ENCODE measurements at places on chromosomes 7 and 10.

DNA sequence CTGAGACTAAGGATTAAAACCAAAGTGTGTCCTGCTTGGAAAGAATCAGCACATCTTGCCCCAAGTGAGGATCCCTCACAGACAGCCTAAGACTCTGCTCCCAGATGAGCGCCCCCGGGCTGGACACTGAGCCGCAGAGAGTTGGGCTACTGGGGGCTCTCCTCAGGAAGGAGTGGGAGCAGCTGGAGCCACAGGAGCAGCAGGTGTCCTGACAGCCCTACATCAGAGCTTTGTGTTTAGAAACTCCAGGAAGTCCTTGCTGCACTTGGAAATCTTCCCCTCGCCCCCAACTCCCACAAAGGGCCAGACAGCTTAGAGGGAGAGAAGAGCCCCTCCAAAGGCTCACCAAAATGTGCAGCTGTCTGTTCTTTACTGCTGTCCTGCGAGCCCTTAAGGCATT lies 172.2 kb downstream of the HERPUD2 start:
- DNase-seq = no peak

GRCh38 chr7:94632338-94633013 lies 23.5 kb downstream of the SGCE start:
- no peak for DNase-seq

GRCh38 chr10:31804352-31804810 lies 124.2 kb downstream of the ARHGAP12 start:
- no peak for DNase-seq

- no peak for DNase-seq
Observed at GRCh38 chr7:132508724-132509353, 67.4 kb downstream of the PLXNA4 start.

DNA sequence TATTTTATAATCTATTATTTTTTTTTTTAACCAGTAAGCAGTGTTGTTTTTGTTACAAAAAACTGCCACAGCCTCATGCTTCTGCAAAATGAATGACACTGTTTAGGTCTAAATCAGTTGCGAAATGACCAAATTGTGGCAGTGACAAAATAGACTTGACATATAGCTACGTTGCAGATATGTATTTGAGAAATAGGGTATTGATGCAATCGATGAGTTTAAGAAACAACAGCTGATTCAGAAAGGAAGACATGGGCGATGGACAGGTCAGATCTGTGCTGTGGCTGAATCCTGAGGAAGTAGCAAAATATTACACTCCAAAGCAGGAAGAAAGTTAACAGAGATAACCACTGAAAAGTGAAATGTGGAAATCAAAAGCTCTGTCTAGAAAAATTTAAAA lies 89.0 kb upstream of the STEAP4 start:
- DNase-seq = peak; percentile 89

GRCh38 chr10:17685233-17685840 lies 41.4 kb downstream of the STAM start:
- no peak for DNase-seq

DNA sequence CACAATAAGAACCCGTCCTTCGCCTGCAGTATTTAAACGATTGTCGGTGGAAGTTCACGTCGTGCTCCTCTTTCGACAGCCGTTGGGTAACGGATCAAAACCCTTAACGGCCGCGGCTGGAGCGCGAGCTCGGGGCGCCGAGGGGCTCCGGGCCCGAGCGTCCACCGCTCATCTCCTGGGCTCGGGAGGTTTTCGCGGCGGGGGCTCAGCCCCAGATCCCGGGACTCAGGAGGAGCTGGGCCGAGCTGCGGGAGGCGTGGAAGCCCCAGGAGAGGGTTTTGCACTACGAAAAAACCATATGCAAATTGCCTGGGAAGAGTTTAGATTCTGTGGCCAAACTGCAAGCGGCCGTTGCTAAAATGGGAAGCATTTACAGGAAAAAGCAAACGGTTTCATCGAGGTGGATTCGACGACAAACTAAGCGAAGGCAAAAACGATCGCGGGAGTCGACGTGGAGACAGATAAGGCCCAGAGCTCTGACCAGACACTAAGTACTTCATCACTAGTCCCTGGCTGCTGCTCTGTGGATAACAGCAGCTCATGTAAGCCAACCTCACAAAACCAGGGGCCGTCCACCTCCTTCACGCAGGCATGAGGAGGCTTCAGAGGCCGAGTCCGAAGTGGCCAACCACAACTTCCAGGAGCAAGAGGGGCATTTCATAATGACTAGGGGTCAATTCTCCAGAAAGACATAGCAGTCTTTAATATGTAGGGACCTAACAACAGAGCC lies 129.7 kb downstream of the MARCHF5 start:
- peak; percentile 3 for DNase-seq

GRCh38 chr10:121710207-121710606 lies 112.0 kb upstream of the FGFR2 start:
- DNase-seq = peak; percentile 2

DNA sequence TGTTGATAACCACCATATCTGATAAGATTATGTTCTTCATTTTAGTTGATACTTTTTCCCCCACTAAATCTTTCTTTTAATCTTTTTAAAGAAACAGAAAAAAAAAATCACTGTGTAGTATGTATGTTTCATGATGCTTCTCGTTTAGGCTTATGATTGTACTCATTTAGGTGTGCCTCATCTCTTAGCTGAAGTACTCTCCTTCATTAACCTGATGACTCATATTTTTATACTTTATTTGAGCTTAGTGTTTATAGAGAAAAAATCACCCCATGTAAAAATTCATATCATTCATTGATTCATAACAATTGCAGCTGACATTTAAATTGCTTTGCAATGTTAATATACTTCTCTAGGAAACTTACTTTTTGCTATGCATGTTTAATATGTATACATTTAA lies 158.9 kb downstream of the MLLT10 start:
- no peak for DNase-seq

DNA sequence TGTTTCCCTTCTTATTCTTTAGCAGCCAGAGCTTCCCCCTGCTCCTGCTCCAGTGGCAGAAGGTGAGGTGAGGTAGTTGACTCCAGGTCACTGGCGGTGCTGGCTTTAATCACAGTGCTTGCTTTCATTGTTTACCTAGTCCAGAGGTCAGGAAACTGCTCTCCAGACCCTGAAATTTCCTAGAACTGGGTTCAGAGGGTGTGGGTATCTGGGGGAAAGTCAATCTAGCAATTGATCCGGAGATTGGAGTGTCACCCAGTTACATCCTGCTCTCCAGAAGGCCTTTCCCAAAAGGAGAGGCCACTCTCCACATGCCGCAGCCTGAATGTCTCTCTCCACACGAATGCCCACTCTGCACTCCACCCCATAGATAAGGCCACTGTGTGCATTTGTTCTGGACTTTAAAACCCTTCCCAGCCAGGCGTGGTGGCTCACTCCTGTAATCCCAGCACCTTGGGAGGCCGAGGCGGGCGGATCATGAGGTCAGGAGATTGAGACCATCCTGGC lies 2.1 kb upstream of the MBL2 start:
- DNase-seq = no peak

DNA sequence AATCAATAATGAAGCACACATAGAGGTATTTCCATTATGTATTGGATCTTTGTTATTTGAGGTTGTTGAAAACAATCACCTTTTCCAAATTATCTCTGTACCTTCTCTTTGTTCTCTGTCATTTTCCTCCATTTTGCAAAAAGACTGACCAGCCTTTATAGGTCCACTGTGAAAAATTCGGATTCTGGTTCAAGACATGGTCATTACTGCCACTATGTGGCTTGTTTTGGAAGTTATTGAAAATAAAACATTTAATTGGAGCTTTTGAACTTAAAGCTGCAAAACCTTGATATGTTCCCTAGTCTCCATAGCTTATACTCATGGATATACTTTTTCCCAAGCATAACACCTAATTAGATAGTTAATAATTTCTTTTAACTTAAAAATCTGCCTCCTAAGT lies 1094.4 kb downstream of the NRG3 start:
- DNase-seq = no peak

DNA sequence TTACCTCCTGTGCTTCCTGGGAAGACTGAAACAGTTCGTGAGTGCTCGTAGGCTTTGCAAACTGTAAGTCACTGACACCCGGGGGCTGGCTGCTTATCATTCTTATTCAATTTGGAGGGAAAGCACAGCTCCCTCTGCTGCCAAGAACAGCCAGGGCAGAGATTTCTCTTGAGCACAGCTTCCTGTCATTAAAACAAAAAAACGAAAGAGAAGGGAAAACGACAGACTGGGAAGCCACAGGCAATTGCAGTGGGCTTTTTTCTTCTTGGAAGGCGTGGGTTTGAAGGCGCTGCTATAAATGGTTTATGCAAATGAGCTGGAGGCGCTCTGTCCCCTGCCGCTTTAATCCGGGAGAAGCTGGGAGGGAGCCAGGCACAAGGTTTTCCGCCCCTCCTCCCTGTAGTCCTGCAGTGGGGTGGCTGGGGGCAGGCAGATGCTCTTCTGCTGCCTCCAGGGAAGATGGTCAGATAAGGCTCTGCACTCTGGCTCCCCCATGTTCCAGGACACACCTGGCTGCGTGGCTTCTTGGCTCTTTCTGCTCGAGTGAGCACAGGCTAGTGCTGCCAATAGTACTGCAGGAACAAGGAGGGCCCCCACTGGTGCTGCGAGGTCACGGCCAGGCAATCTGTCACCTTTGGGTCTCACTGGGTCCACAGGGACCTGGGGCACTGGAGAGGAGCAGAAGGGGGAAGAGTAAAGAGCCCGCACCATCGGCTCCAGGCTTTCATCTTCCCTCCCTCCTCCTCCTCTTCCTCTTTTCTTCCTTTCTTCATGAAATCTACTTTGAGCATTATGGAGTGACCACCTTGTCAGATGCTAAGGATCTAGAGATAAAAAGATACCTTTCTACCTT lies 49.5 kb downstream of the NEURL1 start:
- no peak for DNase-seq

DNA sequence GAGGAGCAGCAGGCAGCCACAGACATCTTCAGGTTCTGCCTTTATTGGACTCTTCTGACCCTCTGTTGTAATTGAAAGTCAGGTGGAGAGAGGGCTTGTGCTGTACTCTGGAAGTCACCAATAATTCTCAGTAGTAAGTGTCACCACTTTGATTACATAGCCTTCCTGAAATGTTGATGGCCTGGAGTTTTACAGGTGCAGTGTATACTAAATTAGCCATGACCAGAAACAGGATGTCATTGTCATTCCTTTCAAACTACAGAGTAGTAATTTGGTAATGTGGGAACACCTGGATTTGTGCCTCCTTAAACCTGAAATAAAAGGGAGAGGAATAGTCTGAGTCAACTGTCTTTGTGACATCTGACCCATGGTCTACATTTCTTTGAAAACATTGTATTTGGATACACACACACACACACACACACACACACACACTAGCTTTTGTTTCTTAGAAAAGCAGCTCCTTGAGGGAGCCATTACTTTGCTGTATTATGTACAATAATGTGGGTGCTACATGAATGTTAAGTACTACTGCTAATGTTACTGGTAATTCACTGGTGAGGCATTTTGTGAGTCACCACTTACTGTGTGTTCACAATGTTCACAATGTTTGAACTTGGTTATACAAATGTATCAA lies 19.6 kb downstream of the ARL4A start:
- DNase-seq = no peak

DNA sequence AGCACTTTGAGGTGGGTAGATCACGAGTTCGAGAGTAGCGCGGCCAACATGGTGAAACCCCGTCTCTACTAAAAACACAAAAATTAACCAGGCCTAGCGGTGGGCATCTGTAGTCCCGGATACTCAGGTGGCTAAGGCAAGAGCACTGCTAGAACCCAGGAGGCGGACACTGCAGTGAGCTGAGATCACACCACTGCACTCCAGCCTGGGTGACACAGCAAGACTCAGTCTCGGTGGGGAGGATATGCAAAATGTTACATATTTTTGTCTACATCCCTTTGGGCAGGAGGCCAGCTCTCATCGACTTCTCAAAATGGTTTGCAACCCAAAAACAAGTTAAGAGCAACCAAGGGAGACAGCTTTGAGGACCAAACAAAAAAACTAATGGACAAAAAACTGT lies 8.2 kb downstream of the ATE1 start:
- DNase-seq = no peak

DNA sequence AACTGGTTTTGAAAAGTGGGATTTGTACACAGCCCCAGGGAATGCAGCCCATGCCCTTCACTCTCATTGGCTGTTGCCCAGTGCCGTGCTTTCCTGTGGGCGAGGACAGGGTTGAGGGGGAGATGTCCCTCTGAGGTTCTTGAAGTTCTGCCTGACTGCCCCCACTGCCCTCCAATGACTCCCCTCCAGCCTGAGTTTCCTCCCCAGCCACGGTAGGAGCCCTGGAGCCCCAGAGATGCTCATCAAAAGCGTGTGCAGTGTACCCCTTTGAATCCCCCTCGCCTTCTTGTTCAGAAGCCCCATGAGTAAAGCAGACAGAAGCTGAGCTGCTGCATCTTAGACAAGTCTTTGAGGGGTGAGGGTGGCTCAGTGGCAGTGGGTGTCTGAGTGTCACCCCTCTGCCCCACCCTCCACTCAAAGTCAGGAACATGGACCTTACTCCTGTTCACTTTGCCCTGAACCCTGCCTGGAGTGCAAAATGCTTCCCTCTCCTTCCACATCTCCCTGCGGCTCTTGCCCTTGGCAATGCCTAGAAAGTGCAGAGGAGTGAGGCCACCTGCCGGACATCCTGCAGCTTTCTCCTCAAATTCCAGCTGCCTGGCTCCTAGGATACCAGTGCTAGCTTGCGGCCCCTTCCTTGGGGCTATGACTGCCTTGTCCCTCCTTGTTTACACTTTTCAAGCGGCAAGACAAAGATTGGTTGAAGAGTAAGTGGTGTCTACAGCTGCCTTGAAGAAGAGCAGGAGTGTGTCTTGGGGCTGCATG lies 19.9 kb downstream of the FAM241B start:
- DNase-seq = no peak

DNA sequence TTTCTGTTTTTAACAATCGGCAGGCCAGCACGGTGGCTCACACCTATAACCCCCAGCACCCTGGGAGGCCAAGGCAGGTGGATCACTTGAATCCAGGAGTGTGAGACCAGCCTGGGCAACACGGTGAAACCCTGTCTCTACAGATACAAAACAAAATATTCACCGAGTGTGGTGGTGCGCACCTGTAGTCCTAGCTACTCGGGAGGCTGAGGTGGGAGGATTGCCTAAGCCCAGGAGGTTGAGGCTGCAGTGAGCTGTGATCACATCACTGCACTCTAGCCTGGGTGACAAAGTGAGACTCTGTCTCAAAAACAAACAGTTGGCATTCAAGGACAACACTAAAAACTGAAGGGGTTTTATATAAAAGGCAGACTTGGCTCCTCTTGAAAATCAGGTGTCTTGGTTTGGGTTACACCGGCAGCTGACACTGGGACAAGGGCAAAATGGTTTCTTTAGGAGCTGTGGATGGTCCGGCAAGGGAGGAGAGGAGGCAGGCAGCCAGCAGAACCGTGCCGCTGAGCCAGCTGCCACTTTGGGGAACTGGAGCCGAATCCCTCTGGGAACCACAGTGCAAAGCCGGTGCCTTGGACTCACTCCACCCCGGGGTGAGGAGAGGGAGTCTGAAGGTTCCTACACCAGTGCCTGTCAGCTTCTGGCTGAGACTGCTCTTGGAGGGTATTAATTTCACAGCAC lies 52.6 kb downstream of the CHST3 start:
- DNase-seq = no peak

GRCh38 chr10:24118246-24118645 lies 90.7 kb upstream of the KIAA1217 start:
- no peak for DNase-seq

- DNase-seq = no peak
Observed at GRCh38 chr7:94418851-94419250, 24.2 kb downstream of the COL1A2 start.

Data from CD14-positive monocyte (primary cell).